NCI-H1417 treated with DMSO at 0.1 percent for 48 hours (cell line): ENCODE measurements at places on chromosomes 13 and 19.

DNA sequence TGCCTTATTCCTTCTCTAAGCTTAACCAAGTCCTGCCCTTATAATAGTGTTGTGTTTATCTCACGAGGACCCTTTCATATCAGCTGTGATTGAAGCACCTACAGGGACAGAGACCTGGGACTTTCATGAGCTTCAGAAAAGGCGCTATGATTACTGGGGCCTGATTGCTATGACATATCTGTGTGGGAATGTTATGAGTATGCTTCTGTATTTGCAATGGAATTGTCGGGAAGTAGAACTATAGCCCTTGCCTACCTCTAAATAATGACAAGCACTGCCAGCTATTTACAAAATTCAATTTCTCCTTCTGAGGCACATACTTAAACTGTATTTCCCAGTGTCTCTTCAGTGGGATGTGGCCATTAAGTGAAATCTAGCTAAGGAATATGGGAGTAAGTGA lies 191.5 kb downstream of the LHFPL6 start:
- DNase-seq = no peak

DNA sequence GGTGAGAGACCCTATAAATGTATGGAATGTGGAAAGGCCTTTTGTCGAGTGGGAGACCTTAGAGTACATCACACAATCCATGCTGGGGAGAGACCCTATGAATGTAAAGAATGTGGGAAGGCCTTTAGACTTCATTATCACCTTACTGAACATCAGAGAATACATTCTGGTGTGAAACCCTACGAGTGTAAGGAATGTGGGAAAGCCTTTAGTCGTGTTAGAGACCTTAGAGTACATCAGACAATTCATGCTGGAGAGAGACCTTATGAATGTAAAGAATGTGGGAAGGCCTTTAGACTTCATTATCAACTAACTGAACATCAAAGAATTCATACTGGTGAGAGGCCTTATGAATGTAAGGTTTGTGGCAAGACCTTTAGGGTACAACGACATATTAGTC lies 17.1 kb downstream of the ZNF546 start:
- DNase-seq = no peak

GRCh38 chr19:48962849-48963165 lies 2.3 kb upstream of the FTL start:
- DNase-seq = no peak

- DNase-seq = no peak
Observed at GRCh38 chr19:4149518-4150288, 3.7 kb upstream of the CREB3L3 start.

- DNase-seq = no peak
Observed at GRCh38 chr13:48819376-48819775, 156.3 kb upstream of the FNDC3A start.

DNA sequence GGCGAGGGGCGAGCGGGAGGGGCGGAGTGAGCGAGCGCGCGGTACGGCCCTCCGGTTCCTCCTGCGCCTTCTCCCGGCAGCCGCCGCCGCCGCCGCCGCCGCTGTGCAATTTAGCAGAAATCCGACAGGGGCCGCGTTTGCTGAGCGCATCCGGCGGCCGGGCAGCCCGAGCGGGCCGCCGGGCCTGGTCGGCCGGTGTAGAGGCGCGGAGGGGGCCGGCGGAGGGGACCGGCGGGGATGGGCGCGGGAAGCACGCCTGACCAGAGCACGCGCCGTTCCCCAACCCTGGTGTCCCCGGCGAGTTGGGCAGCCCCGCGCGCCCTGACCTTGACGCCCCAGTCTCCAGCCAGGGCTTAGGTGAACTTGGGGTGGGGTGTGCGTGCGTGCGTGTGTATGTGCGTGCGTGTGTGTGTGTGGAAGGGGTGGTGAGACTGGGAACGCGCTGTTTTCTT lies 144.5 kb upstream of the ZNF536 start:
- DNase-seq = no peak

GRCh38 chr19:54561840-54562239 lies 11.8 kb upstream of the LILRA2 start:
- DNase-seq = no peak

GRCh38 chr13:97284558-97284957 lies 62.4 kb downstream of the MBNL2 start:
- DNase-seq = no peak

DNA sequence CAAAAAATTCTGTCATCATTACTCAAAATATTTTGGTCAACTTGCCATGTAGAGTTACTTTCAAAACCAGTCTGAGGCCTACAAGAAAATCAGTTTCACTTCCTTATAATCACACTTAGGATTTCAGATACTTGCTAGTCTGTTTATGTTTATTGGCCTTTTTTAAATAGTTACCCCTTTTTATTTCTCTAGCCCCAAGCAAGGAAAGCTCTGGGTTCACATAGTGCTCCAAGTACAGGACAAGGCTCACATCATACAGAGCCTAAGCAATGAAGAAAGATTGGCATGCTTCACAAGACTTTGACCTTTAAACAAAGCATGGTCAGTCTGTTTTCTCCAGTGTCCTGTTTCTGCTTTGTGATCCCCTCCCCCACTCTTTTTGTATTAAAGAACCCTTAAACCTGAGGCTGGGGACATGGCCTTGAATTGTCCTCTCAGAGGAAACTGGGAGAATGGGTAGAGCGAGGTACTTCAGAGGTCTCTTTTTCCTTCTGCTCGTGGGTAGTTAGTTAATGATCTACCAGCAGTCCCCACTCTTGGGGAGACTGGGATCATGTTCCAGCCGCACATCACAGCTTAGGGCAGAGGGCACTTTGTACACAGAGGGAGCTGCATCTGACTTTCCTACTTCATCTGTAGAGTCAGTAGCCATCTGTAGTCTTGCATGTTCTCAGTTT lies 30.7 kb downstream of the CEACAM1 start:
- DNase-seq = no peak
